ENCODE measurements at places on chromosomes 1 and 21. TPM values are rescaled to one million over a fixed set of nuclear protein-coding genes. Genes with fewer than 3 reads are reported as not detected.

Gene KRTAP21-2
- not detected for polyA plus RNA-seq

DNA sequence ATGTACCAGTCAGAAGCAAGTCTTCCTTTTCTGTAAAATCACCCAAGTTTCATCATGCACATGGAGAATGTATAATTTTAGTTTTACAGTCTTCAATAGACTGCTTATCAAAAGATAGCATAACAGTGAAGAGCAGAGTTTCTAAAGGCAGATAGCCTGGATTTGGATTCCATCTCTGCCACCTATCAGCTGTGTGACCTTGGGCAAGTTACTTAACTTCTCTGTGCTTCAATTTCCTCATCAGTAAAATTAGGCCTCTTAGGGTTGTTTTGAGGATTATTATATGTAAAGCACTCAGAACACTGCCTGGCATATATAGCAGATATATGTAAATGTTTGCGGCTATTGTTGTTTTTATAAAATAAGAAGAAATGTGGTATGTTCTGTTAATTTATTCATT, 38.9 kb downstream of the PTGFRN start:
- H3K4me1 ChIP-seq: peaks cover 64% of the 10 kb centered on the region
- H3K27ac ChIP-seq: peak overlapping the region; percentile 11
- H3K36me3 ChIP-seq: peaks cover 37% of the 10 kb centered on the region
- no peak for DNase-seq
- H3K4me3 ChIP-seq: no peak overlapping the region

DNA sequence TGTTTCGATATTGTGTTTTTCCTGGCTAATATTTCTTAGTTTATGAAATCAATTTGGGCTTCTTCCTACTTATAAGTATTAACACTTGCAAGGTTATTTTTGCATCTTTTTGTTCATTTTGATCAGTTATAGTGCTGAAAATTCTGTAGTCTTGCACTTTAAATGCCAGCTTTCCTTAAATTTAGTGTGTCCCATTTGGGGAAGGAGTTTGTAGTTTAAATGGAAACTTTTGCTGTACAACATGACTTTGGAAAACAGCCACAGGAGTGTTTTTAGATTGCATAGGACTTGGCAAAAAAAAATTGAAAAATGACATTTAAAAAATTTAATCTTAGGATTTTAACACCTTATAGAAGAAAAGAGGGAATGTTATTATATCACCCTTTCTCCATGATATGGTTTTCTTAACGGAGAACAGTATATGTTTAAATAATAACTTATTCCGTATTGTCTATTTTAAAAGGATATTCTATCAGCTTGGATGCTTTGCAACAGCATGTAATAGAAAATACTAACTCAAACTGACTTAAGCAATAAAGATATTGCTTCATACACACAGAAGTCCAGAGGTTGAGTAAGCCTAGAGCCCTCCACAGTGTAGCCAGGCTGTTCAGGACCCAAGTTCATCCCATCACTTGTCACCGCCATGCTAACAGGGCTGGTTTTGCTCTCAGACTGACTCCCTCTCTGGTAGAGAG, 53.8 kb downstream of the LYPLAL1 start:
- H3K27me3 ChIP-seq: no peaks in the 10 kb centered on the region
- no peak overlapping the region for H3K4me3 ChIP-seq
- DNase-seq: peak; percentile 78
- H3K27ac ChIP-seq: peak overlapping the region; percentile 33
- H3K4me1 ChIP-seq: peaks cover 2% of the 10 kb centered on the region
- H3K36me3 ChIP-seq: no peaks in the 10 kb centered on the region

Gene SYF2
- 58.3 TPM for polyA plus RNA-seq

Gene FAM72D
- 1.0 TPM for polyA plus RNA-seq

GRCh38 chr1:24020025-24020424, 39.9 kb upstream of the SRSF10 start:
- peaks cover 24% of the 10 kb centered on the region for H3K4me1 ChIP-seq
- H3K4me3 ChIP-seq: no peak overlapping the region
- peak overlapping the region; percentile 8 for H3K27ac ChIP-seq
- H3K36me3 ChIP-seq: no peaks in the 10 kb centered on the region
- H3K27me3 ChIP-seq: no peaks in the 10 kb centered on the region

- no peak overlapping the region for H3K4me3 ChIP-seq
- H3K4me1 ChIP-seq: peaks cover 50% of the 10 kb centered on the region
- H3K27me3 ChIP-seq: no peaks in the 10 kb centered on the region
These were observed 109.0 kb upstream of the IPO9 start for GRCh38 chr1:201719812-201720521.

GRCh38 chr1:117638759-117639158, 32.9 kb downstream of the TENT5C start:
- DNase-seq: no peak
- H3K27ac ChIP-seq: no peak overlapping the region
- no peaks in the 10 kb centered on the region for H3K4me1 ChIP-seq
- H3K36me3 ChIP-seq: no peaks in the 10 kb centered on the region

DNA sequence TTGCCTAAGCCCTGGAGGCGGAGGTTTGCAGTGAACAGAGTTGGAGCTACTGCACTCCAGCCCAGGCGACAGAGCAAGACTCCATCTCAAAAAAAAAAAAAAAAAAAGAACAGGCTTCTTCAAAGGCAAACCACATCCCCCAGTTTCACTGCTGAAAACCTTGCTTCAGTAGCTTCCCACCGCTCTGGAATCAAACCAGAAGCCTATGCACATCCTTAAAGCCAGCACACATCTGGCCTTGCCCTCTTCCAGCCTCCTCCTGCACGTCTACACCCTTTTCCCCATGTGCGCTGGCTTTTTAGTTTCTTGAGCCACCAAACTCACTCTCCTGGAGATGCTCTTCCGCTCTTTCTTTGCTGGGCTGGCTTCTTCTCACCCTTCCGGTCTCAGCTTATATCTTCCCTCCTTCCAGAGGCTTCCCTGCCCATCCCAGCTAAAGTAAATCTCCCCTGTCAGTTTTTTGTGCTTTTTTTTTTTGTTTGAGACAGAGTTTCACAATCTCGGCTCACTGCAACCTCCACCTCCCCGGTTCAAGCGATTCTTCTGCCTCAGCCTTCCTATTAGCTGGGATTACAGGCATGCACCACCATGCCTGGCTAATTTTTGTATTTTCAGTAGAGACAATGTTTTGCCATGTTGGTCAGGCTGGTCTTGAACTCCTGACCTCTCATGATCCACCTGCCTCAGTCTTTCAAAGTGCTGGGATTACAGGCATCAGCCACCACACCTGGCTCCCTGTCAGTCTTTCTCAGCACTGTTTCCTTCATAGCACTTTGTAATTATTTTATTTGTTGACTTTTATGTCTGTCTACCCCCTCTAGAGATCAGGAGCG, 42.0 kb upstream of the ID3 start:
- no peaks in the 10 kb centered on the region for H3K36me3 ChIP-seq
- DNase-seq: no peak
- H3K4me1 ChIP-seq: peaks cover 16% of the 10 kb centered on the region
- no peak overlapping the region for H3K4me3 ChIP-seq
